ENCODE measurements at places on chromosomes 13 and 19.

DNA sequence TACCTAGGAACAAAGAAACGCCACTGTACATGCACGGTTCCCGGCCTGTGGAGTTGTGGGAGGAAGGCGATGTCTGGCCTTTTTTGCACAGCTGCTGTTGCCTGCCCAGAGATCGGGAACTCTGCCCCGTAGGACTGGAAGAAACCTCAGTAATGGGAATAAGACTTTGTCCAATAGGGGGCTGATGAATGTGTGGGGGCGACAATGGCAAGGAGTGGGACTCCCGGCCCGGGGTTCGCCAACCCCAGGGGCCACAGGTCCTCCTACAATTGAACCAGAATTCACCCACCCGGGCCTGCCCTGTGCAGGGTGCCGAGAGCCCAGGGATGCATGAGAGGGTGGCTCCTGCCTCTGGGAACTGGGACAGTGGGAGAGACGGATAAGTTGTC is 2.0 kb upstream of the CEBPA start:
- DNase-seq = no peak

GRCh38 chr19:43639519-43640423 is at the start of gene CADM4:
TSS of gene CADM4 (minus strand) at chr19:43639850. CDS start at chr19:43639790, 60 bp downstream.
- DNase-seq = no peak

DNA sequence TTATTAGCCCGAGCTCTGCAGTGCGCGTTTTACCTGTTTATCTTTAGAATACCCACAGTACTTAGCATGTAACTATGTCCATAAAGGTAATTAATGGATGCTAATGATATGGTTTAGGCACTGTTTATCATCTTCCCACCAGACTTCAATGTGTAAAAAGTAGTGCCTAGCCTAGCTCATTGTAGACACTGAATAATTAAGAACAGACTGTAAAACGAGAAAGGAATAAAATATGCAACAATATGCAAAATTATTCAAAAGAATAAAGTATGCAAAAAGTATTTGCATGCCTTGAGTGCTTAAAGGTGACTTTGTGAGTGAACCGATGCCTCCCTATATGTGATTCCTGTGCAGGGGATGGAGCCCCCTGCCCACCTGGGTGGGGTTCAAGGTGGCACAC is 35.7 kb upstream of the RNF113B start:
- no peak for DNase-seq

DNA sequence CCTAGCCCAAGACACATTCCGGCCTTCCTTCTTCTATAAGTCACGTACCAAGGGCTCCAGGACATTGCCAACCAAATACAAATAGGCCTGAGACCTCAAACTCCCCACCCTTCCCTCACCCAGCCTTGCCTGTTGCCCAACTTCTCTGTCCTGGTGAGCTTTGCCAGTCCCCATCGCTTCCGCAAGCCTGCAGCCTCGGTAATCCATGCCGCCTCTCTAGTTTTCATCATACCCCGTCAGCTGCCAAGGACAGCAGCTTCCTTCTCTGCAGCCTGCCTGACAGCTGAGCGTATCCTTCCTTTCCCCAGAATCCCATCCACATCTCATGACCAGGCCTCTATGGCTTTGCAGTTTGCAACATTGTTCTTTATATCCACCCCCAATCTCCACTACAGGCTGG is 36.6 kb upstream of the POMP start:
- DNase-seq = no peak

GRCh38 chr13:98097749-98098148 is 45.1 kb upstream of the FARP1 start:
- DNase-seq = no peak

DNA sequence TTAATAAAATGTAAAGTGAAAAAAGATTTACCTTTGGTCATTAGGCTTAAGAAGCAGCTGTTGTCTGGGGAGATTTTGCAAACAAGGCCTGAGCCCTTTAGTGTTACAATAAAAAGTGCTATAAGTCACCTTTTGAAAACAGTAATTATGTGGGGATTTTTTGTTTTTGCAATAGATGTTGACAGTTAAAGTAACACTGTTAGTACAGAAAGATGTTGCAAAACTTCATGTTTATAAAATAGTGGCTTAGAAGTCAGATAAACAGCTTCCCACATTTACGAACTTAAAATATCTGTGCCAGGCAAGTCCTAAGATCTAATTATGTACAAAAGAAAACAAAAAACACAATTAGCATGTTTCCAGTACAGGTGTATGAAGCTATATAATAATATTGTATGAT is 138.0 kb upstream of the IRS2 start:
- DNase-seq = no peak

GRCh38 chr13:45047394-45048310 is 58.3 kb downstream of the GPALPP1 start:
- DNase-seq = peak; percentile 73

DNA sequence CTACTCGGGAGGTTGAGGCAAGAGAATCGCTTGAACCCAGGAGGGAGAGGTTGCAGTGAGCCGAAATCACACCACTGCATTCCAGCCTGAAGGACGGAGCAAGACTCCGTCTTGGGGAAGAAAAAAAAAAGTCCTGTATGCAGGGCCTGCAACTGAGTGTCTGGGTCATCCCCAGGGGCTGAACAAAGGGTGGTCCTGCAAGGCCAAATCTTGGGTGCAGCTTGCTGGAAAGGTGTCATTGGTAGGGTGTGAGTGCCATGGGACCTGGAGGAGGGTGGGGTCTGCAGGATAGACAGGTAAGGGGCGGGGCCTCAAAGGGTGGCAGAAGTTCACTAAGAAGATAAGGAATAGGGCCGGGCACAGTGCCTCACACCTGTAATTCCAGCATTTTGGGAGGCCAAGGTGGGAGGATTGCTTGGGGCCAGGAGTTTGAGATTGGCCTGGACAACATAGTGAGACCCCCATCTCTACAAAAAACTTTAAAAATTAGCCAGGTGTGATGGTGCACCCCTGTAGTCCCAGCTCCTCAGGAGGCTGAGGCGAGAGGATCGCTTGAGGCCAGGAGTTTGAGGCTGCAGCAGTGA is 31.5 kb downstream of the ZSWIM4 start:
- no peak for DNase-seq

- DNase-seq = no peak
Measured at GRCh38 chr13:41019578-41020347, 647 bp upstream of the ELF1 start.

- DNase-seq = no peak
Measured at GRCh38 chr19:8988204-8988603, 22.0 kb downstream of the MUC16 start.

- DNase-seq = no peak
Measured at GRCh38 chr19:2453431-2454025, 3.2 kb downstream of the LMNB2 start.

DNA sequence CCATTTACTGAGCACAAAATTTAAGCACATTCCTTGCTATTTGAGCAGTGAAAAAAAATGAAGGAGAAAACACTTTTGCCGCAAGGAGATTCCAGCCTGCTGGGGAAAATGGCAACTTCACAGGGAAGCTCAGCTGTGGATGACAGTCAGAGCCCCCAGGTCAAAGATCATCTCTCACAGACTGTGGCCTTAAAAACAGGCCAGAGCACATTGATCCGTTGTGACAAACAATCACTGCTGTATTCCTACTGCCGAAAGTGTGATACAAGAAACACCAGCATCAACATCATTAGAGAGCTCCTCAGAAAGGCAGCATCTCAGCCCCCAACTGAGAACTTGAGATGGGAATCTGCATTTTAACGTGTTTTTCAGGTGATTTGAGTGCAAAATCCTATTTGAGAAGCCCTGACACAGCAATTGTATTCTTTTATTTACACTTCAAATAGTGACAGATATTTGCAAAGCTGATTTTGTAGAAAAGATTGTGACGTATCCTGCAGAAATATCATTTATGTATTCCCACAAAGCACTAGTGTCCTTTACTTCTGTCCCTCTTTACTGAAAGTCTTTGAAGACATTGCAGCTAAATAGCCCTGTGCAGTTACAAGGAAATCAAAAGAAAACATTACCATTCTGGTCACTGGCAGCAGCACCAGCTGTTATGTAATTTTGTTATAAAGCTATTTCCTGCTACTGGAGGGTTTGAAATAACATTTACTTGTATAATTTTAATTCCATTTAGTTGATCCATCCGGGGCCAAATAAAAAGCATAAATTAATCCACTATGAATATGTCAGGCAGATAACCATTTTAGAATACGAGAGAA is 652.0 kb downstream of the LIG4 start:
- no peak for DNase-seq

DNA sequence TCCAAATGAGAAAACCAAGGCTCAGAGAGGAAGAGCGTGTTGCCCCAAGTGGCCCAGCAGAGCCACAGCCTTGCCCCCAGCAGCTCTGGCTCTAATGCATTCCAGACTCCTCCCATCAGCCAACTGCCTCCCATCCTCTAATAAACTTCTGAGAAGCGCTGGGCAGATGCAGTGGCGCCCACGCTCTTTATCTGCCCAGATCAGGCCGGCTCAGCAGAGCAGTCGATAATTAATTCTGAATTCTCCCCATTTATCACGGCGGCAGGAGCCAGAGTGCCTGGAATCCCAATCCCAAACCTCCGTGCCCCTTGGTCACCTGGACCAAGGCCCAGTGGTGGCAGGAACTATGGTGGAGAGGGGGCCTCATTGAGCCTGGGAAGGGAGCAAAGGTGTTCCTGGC is 13.9 kb downstream of the TINCR start:
- no peak for DNase-seq

GRCh38 chr13:113669755-113670341 is 2.8 kb downstream of the GRK1 start:
- DNase-seq = no peak

GRCh38 chr13:102913914-102914313 is 68.1 kb downstream of the ERCC5 start:
- no peak for DNase-seq

DNA sequence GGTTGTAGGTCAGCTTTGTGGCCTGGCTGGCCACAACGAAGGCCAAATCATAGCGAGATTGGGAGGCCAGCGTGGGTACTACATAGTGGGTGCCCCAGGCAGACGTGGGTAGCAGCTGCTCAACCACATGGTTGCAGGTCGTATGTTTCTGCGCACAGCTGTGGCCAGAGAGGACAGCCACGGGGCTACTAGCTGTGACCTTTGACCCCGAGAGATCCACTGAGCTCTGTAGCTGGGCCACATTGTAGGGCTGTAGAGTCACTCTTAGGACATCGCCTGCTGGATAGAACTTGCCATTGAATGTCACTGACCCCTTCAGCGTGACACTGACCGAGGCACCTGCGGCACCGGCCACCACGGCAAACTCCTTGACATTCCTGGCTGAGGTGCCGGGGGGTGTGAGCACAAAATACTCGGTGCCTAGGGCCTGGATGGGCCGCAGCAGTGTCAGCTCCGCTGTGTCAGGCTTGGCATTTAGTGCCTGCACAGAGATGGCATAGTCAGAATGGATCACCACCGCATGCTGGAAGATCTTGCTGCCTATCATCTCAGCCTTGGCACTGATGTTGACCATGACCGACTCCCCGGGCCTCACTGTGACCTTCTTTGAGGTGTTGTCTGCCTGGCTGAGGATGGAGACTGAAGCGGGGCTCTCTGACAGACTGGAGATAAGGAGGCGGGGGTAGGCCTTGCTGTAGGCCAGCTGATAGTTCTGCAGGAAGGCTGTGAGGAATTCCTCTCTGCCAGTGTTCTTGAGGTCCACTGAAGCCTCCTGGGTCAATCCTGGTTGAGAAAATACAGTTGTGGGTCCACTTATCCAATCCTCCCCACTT is 6.7 kb downstream of the FCGBP start:
- no peak for DNase-seq

DNA sequence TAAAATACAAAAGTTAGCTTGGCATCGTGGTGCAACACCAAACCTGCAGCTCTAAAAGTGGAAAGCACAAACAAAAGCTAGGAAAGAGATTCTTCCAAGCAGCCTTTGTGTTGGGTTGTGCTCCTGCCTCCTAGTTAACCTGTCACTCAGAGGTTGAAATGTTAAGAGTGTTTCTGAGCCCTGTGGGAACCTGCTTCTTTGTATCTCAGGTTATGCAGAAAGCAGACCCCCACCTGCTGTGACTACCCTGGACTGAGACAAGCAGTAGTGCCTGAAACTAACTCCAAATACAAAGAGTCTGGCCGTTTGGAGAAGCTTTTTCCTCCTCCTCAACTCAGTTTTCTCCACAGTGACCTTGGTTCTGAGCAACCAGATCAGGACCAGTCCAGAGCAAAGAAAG is 158.4 kb upstream of the CSNK1A1L start:
- no peak for DNase-seq

- DNase-seq = no peak
Measured at GRCh38 chr13:105363261-105364190, 1171.9 kb downstream of the EFNB2 start.

DNA sequence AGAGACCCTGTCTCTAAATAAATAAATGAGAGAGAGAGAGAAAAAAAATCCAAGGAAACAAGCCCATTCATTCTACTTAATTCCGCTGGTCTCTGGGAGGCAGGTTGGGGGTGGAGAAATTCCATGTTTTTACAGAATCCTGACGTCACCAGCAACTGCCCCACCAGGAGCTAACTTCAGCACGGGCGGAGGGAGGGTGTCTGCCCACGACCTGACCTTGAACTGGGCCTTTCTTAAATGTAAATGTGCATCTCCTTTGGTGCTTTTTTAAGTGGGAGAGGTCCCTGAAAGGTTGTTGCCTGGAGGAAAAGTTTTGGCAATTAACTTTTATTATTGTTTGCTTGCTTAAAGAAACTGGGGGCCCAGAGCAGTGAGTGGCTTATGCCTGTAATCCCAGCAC is 15.5 kb downstream of the KLF2 start:
- no peak for DNase-seq

GRCh38 chr13:101763191-101763590 is 310.7 kb downstream of the ITGBL1 start:
- DNase-seq = no peak

DNA sequence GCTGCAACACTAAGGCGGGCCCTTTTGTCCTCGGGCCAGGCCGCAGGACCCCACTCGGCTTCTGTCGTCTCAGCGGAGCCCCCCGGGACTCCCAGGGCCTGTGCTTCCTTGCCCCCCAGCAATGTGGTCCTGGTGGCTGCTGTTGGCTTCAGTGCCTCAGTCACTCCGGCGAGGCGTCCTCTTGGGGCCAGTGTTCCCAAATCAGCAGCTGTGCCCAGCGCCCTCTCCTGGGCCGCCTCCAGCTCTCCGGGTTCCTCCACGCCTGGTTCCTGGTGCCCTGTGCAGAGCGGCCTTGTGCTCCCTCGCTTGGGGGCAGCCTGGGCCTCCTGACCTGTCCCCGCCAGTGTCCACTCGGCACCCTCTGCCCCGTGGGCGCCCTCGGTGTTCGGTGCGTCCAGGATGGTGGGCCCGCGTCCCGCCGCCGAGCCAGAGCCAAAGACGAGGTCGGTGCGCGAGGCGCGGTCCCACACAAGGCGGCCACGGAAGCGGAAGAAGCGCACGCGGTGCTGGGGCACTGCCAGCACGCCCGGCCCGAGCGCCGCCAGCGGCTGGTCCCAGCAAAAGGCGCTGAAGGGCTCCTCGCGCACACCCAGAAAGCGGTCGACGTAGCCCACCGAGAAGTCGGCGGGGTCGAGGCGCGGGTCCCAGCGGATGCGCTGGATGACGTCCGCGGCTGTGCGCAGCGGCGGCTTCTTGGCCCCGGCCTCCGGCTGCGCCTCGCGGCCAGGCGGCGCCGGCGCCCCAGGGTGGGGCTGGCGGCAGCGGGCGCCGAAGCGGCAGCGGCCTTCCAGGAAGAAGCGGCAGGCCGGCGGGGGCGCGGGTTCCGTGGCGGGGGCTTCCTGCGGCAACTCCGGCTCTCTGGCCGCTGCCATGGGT is 685 bp downstream of the LENG9 start:
- peak; percentile 59 for DNase-seq

All from HCEC 1CT (cell line).